ENCODE measurements at places on chromosomes 12 and 14.

GRCh38 chr14:22375321-22375930, 213.6 kb downstream of the DAD1 start:
- DNase-seq = no peak

GRCh38 chr14:77045238-77046162, 17.0 kb upstream of the IRF2BPL start:
- no peak for DNase-seq

DNA sequence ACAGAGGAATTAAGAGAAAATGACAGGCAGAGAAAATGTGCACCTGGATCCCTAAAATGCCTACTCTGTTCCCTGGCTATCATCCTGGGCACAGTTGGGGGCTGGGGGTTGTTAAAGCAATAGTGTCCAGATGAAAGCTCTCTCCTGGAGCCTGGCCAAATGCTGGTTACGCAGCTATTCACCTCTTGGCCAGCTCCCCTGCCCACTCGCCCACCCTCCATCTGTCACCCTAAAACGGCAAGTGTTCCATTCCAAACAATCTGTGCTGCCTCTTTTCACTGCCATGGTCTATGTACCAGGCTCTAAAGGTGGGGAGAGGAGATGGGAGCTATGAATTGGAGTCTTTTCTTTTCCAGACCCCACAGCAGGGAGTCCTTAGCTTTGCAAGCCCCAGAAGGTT, 24.7 kb upstream of the NPFF start:
- no peak for DNase-seq

DNA sequence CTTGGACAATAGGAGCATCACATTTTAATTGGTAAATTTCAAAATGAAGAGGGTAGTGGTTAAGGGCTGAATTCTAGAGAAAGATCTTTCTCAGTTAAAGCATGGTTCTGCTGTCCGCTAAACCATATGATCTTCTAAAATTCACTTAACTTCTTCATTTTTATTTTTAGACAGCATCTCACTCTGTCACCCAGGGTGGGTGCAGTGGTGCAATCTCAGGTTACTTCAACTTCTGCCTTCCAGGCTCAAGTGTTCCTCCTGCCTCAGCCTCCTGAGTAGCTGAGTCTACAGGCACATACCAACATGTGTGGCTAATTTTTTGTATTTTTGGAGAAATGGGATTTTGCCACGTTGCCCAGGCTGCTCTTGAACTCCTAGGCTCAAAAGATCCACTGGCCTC, 226.7 kb upstream of the ABCD2 start:
- DNase-seq = no peak

- no peak for DNase-seq
These were observed 174.2 kb downstream of the SSPN start for GRCh38 chr12:26369588-26369987.

DNA sequence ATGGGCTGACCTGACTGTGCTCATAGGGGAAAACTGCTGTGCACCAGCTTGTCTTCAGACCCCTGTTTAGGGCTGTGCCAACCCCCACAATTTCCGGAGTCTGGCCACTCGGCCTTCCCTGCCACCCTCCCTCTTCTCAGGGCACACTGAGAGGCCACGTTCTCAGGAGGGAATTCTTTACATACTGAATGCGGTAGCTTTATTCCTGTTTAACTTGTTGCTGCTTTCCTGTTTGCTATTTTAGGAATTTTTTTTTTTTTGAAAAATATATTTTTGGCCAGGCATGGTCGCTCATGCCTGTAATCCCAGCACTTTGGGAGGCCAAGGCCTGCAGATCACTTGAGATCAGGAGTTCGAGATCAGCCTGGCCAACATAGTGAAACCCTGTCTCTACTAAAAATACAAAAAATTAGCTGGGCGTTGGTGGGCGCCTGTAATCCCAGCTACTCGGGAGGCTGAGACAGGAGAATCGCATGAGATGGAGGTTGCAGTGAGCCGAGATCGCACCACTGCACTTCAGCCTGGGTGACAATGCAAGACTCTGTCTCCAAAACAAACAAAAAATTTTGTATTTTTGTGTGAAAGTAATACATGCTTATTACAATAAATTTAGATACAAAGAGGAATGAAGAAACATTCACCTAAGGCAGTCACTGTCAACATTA, 39.5 kb downstream of the TPCN1 start:
- DNase-seq = no peak

Data from H1 (cell line).